Epithelial cell of esophagus (primary cell): ENCODE measurements at places on chromosomes 5 and 9.

DNA sequence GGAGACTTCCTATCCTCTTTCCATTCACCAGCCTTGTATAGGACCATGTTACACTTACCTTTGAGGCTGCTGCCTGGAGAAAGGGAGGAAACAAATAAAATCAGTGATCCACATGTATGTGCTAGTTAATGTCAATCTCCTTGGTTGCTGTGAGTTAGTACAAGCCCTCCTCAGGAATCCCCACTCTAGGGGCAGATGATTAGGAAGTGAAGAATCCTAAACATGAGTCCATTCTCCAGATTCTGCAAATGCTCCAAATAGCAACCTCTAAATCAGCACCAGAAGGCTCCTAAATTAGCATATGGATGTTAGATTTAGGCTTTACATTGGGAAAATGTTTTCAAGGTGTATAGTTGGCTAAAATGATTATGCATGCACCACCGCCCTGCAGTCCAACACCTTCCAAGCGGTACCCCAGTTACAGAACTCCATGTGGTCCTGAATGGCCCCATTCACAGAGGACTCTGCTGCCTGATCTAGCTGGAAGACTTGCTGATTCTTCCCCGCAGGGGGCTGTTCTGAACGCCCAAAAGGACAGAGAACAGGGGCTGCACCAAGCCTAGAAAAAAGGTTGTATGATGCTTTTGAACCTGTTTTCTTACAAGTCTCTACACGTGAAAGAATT is 123.2 kb downstream of the TLE1 start:
- DNase-seq: no peak

- DNase-seq: no peak
Observed at GRCh38 chr5:96664669-96665068, 2.5 kb downstream of the CAST start.

GRCh38 chr5:150356575-150357294 is 762 bp upstream of the TCOF1 start:
- DNase-seq: no peak

- DNase-seq: no peak
Observed at GRCh38 chr9:36156116-36156515, 13.1 kb upstream of the CCIN start.

DNA sequence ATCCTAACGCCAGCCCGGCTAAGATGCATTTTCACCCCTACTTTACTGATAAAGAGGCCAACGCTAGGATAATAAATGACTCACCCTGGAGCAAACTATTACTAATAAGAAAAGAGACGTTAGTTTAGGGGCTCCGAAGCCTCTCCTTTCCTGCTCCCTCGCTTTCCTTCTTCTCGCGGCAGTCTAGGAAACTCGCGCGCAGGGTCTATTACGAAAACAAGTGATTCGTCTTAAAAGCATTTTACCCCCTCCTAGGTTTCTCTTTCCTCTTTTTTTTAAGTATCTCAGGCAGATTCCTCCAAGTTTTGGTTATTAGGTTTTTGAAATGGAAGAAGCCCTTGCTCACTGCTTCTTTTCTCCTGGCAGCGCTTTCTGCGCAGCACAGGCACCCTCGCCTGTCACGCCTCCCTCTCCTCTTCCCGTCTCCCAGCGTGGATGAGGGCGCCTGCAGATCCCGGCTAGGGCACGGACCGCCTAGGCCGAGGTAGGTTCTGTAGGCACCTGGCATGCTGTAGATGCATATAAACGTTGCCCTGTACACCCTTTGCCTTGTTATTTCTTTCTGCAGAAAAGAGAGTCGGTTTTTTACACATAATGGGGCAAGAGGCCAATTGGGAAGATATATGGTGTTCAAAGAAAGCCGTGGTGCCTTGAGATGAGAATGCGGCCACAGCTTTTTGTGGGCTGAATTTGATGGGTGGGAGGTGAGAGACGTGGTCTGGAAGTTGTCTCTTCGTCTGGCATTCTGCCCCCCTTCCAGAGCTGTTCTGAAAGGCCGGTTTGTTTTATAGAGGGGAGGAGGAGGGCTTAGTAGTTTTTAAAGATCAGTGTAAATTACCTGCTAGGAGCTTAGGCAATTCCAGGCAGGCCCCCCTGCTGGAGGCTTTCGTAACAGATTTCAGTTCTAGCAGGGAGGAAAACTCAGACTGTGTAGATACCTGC is 983 bp downstream of the GCNT1 start:
- DNase-seq: peak; percentile 61

GRCh38 chr5:176474476-176474875 is 26.3 kb downstream of the FAF2 start:
- DNase-seq: no peak

GRCh38 chr9:125447202-125447802 is 185.7 kb downstream of the GAPVD1 start:
- DNase-seq: no peak

GRCh38 chr9:103991698-103992097 is 102.4 kb upstream of the SMC2 start:
- DNase-seq: peak; percentile 2

DNA sequence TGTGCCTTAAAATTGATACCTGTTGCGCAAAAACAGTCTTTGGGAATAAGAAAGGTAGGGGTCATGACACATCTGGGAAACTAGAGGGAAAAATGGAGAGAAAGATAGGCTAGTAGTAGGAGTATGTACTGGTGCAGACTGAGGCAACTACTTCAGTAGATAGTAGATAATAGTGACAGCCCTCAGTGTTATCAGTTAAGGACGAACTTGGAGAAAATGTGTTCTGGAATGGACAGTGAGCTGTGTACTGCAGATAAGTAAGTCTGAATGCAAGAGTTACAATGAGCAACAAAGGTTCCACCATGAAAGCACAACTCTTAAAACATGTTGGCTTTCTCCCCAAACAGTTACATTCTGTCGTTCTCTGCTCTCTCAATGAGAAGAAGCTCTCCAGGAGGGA is 6.5 kb upstream of the INSL6 start:
- no peak for DNase-seq

GRCh38 chr5:96726802-96727201 is 64.6 kb downstream of the CAST start:
- DNase-seq: no peak

- peak; percentile 36 for DNase-seq
Observed at GRCh38 chr5:149188383-149188782, 47.1 kb downstream of the ABLIM3 start.

- no peak for DNase-seq
Observed at GRCh38 chr9:126420135-126420534, 93.5 kb downstream of the MVB12B start.

DNA sequence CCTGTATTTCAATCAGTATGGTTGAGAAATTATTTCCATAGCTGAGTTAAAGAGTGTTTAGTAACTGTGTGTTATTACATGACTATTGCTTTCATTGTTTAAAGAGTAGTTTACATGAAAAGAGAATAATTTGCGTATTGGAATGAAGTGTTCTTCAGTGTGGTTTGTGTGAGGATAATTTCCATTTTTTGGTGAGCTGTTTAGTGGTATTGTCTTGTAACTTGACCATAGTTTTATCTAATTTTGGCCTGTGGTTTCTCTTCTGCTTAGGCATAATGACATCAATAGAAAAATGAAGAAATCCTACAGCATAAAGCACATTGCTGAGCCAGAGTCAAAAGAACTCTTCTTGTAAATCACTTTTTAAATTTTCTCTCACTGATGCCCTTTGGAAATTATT is 151.2 kb downstream of the SNCAIP start:
- DNase-seq: no peak

- DNase-seq: peak; percentile 27
Observed at GRCh38 chr9:125428060-125428901, 166.7 kb downstream of the GAPVD1 start.

GRCh38 chr5:133072021-133072420 is 20.2 kb downstream of the HSPA4 start:
- DNase-seq: peak; percentile 27

GRCh38 chr5:1438871-1439270 is 6.4 kb downstream of the SLC6A3 start:
- no peak for DNase-seq

DNA sequence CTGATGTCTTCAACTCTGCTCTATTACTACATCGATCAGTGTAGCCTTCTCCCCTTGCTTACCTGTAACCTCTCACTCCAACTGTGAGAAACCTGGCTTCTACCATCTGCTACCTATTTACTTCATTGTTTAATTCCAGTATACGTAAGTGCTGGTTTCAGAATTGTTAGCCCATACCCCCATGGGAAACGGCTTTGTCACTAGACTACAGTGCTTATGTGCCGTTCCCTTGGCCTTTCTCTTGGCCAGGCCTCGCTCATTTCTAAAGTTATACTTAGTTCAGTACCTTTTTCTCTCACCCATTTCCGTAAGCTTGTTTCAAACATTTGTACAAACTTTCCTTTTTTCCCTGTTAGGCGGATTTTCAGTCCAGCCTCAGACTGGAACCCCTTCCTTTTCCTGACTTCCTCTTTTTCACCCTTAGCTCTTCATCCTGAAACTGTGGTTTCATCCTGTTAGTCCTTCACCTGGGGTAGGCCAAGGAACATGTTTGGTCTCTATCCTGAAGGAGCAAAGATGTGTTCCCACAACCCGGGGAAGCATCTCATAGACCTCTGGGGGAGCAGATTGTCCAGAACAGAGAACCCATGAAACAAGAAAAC is 21.7 kb downstream of the ALG2 start:
- no peak for DNase-seq

GRCh38 chr9:84669013-84669287 is 579 bp upstream of the NTRK2 start:
- DNase-seq: no peak

DNA sequence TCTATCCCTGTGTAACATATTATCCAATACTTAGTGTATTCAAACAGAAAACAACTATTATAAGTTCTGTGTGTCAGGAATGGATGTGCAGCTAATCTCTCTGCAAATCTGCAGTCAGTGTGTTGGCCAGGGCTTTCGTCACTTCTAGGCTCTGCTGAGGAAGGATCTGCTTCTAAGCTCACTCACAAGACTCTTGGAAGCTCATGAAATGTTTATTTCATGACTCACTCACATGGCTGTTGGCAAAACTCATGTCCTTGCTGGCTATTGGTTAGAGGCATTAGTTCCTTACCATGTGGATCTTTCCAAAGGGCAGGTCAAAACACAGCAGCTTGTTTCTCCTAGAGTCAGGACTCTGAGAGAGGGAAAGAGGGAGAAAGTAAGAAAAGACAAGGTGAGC is 367.4 kb upstream of the SMARCA2 start:
- peak; percentile 93 for DNase-seq
